ENCODE measurements at places on chromosomes 2 and 18.

DNA sequence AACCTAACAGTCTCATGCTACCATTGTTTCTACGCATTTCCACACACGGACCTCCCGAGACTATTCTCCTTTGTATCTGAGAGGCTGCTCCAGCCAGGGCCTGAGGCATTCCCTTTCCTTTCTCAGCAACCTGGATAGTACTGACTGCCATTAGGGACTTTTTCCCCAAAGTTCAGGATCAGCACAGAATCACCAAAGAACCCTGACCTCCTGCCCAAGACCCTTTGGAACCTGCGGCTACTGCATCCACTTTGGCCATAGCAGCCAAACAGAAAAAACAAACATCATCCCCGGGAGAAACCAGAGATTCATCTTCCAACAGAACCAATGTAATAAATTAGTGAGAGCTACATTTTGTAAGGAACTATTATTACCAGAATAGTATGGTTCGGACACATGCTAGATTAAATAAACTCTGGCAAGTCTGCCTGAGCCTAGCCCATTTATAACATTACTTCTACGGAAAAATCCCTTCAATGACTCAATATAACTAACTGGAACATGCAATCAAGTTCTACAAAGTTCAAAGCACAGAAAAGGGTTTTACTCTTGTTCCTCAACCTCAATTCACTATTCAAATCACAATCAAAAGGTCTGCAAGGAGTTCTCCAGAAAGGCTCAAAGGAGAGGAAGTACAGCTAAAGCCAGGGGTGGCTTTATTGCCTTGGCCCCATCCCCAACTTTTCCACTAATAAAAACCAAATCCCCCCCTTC lies 51.8 kb downstream of the LPIN2 start:
- no peak for DNase-seq

DNA sequence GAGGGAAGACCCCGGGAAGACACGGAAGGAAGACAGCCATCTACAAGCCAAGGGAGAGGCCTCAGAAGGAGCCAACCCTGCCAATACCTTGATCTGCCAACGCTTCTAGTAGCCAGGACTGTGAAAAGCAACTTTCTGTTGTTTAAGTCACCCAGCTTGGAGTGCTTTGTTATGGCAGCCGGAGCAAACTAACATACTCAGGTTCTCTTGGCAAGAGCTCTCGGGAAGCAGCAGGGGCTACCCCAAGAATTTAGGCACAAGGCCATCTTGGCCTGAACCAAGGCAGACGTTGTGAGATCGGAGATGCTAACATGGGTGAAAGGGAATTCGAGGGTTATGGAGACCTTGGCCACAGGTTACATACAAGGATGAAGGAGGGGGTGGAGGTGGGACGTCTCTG lies 78.6 kb upstream of the KLHL29 start:
- DNase-seq, result no peak

- no peak for DNase-seq
These were observed 42.9 kb upstream of the FAM124B start for GRCh38 chr2:224444783-224445182.

DNA sequence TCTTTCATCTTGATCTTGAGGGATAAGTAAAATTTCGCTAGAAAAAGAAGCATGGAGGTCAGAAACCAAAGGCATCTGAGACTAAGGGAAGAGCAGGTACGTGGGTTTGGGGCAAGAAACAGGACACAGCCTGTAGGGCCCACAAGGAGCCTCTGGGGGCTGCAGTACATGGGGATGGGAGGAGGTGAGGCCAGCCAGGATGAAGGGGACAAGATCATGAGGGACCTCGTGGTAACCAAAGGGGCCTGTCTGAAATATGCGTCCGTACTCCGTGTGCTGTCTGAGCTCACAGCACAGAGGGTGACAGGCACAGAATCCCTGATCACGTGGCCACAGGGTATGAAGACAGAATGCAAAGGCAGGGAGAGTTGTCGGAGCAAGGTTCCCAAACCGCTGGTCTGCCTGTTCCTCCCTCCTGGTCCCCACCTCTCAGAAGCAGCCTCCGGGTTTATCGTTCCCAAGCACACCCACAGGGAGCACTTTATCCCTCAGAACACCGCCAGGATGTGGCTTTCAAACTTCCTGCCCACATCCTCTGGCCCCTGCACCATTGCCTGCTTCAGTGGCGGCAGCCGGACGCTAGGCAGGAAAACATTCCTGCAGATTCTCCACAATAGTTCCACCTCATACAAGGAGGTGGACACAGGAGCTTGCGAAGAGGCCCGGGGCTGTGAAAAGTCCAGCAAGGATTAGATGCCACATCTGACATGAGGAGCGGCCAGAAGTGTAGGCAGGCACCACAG lies 12.0 kb downstream of the TMEM163 start:
- DNase-seq, result no peak

GRCh38 chr2:38448692-38449410 lies 71.8 kb upstream of the ATL2 start:
- no peak for DNase-seq

DNA sequence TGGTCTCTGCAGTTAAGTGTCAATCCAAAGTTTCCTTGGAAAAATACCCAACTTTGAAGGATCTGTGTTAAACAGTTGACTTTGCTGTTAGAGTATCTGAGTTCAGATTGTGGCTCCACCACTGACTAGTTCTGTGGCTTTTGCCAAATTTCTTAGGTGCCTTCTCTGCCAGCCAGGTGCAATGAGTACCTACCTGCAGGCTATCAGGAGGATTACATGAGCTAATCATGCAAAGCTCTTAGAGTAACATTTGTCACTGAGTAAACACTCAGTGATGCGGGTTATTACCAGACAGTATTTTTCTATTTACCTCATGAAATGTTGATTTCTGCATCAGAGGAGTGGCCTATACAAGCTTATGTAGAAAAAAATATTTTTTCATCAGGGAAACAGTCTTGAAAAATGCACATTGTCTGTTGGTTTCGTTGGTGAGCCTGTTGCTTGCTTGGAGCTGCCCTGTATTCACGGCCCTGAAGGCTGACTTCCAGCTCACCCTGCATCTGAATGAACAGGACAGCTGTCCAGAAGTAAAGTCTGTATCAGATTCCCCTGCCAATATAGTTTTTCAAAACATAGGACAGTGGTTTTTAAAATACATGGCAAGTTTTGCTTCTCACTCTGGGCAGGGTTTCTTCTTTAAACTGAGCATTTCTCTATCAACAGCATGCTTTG lies 235.1 kb downstream of the CDCA7 start:
- no peak for DNase-seq

GRCh38 chr2:207676827-207677354 lies 34.5 kb upstream of the CCNYL1 start:
- DNase-seq, result no peak

DNA sequence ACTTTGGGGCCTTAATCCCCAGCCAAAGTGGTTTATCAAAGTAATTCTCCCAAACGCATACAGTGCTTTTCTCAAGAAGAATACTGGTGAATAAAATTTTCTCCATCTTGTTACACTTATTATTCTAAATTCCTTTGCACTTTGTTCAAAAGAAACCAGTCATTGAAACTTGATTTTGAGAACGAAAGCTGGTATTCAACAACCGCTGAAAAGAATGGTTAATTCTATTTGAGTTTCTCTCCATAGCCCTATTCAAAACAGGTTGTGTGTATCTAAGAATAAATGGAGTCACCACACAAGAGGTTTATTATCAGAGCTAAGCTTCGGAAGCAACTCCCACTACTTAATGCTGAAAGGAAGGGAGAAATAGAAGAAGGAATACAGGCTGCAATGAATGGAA lies 117.7 kb downstream of the C1D start:
- DNase-seq, result no peak

- DNase-seq, result no peak
These were observed 128.3 kb upstream of the FSIP2 start for GRCh38 chr2:185610301-185610700.

DNA sequence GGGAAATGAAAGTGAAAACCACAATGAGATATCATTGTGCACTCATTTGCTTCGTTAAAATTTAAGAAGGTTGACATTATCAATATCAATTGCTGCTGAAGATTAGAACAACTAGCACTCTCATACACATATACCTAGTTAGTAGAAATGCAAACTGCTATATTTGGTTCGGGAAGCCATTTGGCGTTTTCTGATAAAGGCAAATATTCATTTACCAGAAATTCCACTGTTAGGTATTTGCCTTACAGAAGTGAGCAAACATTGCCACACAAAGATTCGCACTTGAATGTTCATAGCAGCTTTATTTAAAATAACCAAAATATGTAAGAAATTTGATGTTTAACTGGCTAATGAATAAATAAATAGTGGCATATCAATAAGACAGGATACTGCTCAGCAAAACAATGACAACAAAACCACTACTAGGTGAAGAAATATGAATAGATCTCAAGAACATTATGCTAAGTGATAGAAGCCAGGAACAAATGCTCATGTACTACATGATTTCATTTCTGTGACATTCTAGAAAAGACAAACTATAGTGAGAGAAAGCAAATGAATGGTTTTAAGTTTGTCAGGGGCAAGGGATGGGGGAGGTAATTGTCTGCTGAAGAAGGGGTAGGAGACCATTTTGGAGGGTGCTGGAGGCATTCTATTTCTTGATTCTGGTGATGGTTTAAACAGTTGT lies 387.8 kb downstream of the PTH2R start:
- DNase-seq, result no peak

DNA sequence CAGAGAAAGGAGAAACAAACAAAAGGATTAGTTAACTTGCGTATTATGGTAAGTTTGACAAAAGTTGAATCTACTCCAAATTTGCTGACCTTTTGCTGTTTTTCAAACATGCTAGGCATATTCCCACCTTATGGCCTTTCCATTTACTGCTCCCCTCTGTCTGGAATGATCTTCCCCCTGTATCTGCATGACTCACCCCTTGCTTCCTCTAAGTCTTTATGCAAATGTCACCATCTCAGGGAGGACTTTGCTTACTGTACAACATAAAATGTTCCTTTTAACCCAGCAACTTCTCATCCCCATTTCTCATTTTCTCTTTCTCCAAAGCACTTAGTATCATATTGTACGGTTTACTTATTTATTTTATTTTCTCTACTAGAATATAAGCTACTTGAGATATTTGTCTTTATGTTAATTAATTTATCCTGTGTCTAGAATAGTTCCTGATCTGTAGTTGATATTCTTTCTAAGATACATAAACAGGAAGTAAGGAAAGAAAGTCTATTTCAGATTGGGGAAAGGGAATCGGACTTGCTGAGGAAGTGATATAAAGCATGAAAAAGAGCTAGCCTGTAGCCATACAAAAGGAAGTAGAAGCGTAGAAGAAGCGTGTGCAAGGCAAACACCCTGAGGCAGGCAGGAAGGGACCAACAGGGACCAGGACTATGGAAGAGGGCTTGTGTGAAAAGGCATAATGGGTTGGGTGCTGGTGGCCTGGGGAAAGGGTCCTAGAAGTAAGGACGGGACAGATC lies 144.9 kb upstream of the ERBB4 start:
- no peak for DNase-seq

GRCh38 chr2:226477221-226478108 lies 322.2 kb downstream of the IRS1 start:
- no peak for DNase-seq

GRCh38 chr2:198054299-198054698 lies 249.9 kb downstream of the PLCL1 start:
- no peak for DNase-seq

DNA sequence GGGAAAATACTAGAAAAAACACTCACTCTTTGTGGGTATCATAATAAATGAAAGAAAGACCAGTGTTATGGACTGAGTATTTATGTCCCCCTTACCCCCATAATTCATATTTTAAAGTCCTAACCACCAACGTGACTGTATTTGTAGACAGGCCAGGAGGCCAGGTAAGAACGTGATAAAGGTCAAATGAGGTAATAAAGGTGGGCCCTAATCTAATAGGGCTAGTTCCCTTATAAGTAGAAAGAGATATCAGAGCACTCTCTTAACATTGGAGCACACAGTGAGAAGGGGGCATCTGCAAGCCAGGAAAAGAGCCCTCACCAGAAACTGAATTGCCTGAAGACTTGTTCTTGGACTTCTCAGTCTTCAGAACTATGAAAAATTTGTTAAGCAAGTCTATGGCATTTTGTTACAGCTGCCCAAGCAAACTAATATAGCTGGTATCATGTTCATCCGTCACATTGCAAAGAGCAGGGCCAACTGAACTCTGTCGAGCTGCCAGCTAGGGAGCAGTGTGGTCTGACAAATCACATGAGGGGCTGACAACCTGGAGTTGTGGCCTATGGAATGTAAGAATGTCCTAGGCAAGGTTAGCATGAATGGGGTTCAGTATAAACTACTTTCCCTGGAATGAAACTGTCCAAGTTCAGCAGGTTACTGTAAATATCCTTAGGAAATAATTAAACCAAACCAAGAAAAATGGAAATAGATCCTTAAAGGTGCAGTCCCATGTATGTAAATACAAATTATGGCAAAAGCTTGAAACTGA lies 280.9 kb downstream of the ZNF385B start:
- no peak for DNase-seq

DNA sequence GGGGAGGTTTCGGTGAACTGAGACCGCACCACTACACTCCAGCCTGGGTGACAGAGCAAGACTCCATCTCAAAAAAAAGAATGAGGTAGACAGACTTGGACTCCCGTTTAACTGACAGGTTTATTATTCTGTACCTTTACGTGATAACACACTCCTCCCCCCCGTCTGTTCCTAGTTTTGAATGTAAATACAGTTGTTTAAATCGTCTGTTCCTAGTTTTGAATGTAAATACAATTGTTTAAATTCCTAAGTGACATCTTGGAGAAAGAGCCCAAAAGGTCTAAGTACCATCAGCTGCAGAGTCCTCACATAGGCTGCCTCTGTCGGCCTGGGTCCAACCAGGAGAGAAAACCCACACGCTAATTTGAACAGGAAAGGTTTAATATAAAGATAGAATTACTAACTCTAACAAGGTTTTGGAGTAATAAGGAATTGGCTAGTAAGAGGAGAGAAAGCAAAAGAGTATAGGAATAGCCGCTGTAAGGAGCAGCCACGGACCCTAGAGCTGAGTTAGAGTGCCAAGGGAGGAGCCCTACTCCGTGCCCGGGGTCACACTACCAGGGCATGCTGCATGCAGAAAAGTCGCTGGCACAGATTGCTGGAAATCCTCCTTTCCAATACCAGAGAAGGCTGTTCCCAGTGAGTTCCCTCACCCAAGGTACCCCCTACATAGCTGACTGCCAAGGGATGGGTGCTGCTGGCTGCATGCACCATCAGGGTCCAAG lies 83.5 kb upstream of the RANBP2 start:
- DNase-seq, result no peak

DNA sequence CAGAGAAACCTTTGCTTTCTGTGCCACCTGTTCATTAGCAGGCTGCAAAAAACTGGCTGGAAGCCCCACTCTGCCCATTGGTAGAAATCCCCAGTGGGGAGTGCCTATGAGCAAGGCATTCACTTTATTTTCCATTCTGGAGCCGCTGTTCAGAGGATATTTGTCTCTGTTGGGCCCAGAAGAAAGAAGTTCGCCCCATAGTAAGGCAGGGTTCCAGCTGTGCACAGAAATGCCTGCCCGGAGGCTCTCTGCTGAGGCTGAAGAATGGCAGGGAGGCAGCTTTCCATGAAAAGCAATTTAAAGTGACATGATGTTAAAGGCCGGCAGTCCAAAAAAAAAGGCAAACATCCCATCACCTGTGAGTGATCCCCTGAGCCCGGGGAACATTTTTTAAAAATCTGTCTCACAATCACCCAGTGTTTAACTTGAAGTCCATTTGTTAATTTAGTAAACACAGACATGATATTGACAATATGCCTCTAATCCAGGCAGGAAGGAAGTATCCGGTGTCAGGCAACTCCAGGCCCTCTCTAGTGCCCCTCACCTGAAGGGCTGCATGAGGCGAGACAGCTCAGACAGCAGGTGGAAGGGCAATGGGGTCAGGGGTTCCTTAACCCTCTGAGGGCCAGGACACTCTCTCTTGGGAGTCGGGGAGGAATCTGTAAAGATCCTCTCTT lies 265.1 kb upstream of the SIX2 start:
- no peak for DNase-seq

- no peak for DNase-seq
These were observed 41.9 kb downstream of the TMEM247 start for GRCh38 chr2:46521215-46521683.
